ENCODE measurements at places on chromosomes 11 and 22. TPM values are rescaled to one million over a fixed set of nuclear protein-coding genes. Genes with fewer than 3 reads are reported as not detected.

The OR52N5 gene
- not detected for total RNA-seq

The OTOG gene
- not detected for total RNA-seq

The DENND6B gene
- total RNA-seq = 2.8 TPM

The NXPE2 gene
- not detected for total RNA-seq

The MCHR1 gene
- total RNA-seq = not detected

The NPAS4 gene
- not detected for total RNA-seq

The TYR gene
- total RNA-seq = not detected

The MUC6 gene
- total RNA-seq = not detected

The GNAZ gene
- 2.7 TPM for total RNA-seq

The SLC22A12 gene
- total RNA-seq = not detected

The PHOX2A gene
- total RNA-seq = not detected

The SERPING1 gene
- 0.50 TPM for total RNA-seq

The TRIM3 gene
- total RNA-seq = 20.7 TPM

The OR8G1 gene
- total RNA-seq = not detected

The LRRC10B gene
- total RNA-seq = 0.08 TPM

The THRSP gene
- not detected for total RNA-seq

The RFPL3 gene
- total RNA-seq = not detected

The PTPRJ gene
- total RNA-seq = 47.5 TPM

The BARX2 gene
- total RNA-seq = not detected

The DUSP8 gene
- total RNA-seq = 2.0 TPM

The PRR14L gene
- total RNA-seq = 7.3 TPM

The CD248 gene
- total RNA-seq = not detected

The GSTT2B gene
- not detected for total RNA-seq

The PARVG gene
- total RNA-seq = not detected

The MS4A15 gene
- total RNA-seq = not detected

The CTSF gene
- 33.8 TPM for total RNA-seq

The PATE1 gene
- total RNA-seq = not detected

The SLC35E4 gene
- total RNA-seq = 6.4 TPM

The MYBPC3 gene
- not detected for total RNA-seq

The PAX6 gene
- 2.0 TPM for total RNA-seq

The APOA5 gene
- not detected for total RNA-seq

The C11orf42 gene
- not detected for total RNA-seq

The WNT11 gene
- 1.3 TPM for total RNA-seq

The MRTFA gene
- 37.6 TPM for total RNA-seq

The MFRP gene
- not detected for total RNA-seq

The KLHL35 gene
- total RNA-seq = 1.1 TPM

The ATP5MG gene
- total RNA-seq = 181 TPM

The SYT13 gene
- total RNA-seq = 7.2 TPM

The TPBGL gene
- 0.35 TPM for total RNA-seq

The MRGPRX4 gene
- not detected for total RNA-seq

All from A549 treated with CpdA at 1 μM for 4 hours (cell line).